ENCODE measurements at places on chromosomes 4 and X. TPM values are rescaled to one million over a fixed set of nuclear protein-coding genes. Genes with fewer than 3 reads are reported as not detected.

Gene USP27X
- total RNA-seq: 1.3 TPM

DNA sequence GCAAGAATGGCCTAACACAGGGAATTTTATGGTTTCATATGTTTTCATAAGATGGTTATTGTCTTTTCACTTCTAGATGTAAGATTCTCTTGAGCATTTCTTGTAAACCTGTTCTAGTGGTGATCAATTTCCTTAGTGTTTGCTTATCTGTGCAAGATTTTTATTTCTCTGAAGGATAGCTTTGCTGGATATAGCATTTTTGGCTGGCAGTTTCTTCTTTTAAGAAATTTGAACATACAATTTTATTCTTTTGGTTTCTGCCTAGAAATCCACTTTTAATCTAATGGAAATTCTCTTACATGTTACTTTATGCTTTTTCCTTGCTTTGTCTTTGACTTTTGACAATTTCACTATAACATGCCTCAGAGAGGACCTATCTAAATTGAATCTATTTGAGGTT lies 276.5 kb upstream of the SFRP2 start:
- no peaks in the 10 kb centered on the region for H3K4me1 ChIP-seq
- H3K36me3 ChIP-seq: no peaks in the 10 kb centered on the region
- H3K4me3 ChIP-seq: no peak overlapping the region
- no peaks in the 10 kb centered on the region for H3K27me3 ChIP-seq

Gene DUSP21
- total RNA-seq: not detected

Gene SSX4
- not detected for total RNA-seq

Gene HELQ
- total RNA-seq: 48.7 TPM

DNA sequence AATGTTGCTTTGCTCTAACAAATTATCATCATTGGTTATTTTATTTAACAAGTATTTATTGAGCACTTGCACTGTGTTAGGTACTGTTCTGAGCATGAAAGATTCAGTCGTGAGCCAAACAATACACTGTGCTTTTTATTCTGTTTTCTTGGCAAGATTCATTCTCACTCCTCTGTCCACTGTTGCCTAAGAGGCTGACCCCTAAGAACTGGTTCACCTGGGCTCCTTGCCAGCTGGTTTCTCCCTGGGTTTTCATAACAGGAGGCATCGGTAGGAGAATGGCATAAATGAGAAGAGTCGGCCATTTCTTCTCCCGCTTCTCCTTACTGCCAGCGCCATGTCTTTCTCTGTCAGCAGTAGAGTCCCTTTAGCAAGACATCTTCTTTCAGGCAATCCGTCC lies 243.7 kb upstream of the DIAPH2 start:
- H3K4me3 ChIP-seq: no peak overlapping the region
- H3K4me1 ChIP-seq: no peaks in the 10 kb centered on the region
- no peaks in the 10 kb centered on the region for H3K27me3 ChIP-seq

DNA sequence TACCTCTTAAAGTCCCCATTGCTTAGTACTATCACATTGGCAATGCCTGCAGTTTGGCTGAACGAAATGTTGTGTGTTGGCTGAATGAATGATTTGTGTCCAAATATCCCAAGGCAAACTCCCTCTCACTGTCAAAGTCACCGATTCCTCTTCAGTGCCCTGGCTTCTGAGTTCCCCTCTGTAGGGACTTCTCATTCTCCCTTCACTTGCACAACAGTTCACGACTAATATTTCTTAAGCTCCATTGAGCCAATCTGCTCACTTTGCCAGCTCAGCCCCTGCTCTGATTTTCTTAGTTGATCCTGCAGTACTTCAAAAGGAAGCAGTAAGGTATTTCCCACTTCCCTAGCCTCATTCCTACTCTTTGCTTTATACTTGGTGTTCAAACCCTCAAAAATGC lies 21.9 kb upstream of the PACRGL start:
- no peaks in the 10 kb centered on the region for H3K27me3 ChIP-seq
- DNase-seq: no peak
- H3K36me3 ChIP-seq: no peaks in the 10 kb centered on the region
- H3K27ac ChIP-seq: no peak overlapping the region

- H3K27ac ChIP-seq: no peak overlapping the region
- H3K36me3 ChIP-seq: no peaks in the 10 kb centered on the region
- no peak for DNase-seq
- no peak overlapping the region for H3K4me3 ChIP-seq
Measured at GRCh38 chrX:86023811-86024210, 23.5 kb downstream of the CHM start.

DNA sequence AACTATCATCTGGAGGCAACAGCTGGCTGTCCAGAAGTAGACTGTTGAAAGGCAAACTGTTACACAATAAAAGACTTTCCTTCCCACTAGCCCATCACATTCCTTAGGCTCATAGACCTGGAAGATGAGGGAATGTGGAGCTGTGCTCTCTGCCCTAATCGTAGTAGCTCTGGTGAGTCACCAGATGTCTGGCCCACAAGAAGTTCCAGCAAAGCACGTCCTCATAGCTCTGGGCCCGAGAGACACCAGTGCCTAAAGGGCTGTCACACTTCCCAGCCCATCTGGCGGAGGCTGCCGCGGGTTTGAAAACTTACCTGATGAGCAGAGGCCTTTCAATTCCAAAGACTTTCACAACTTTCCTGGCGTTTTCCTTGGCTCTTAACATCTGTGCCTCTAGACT lies 81.7 kb upstream of the STOX2 start:
- no peaks in the 10 kb centered on the region for H3K4me1 ChIP-seq
- H3K4me3 ChIP-seq: no peak overlapping the region
- DNase-seq: no peak
- H3K27ac ChIP-seq: no peak overlapping the region
- H3K36me3 ChIP-seq: no peaks in the 10 kb centered on the region

DNA sequence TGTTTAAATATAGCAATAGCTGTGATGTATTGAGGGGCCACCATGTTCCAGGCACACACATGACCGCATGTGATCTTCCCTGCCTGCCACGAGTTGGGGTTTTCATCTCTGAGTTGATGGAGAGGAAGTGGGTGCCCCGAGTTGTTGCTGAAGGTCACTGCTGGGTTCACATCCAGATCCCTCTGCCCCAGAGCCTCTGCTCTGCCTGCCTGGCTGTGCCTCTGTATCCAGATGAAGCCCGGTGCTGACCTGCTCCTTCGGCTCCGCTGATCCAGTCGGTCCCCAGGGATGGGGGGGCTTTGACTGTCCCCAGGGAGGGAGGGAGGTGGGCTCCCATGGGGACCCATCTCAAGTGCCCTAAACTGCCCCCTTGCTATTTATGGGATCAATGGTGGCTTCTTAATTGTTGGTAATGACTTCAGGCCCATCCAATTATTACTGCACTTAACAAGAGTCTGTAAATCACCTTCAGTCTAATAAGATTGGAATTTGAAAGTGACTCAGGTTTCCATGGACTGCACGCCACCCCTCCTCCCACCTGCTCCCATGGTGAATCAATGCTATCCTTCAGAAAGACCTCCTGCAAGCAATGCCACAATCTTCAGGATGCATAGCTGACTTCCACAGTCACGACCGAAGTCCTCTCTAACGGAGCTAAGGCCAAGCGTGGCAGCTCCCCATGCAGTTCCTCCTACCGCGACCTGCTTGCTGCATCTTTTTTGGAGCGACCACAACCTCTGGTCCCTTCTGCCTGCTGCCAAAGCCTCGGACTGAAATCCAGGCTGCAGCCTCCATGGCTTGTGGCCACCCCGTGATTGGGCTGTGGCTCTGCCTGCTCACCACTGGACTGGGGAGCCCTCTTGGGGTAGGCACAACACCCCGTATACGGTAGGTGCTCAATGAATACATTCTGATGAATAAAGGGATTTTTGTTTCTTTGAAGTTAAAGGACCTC lies 73.1 kb downstream of the CPZ start:
- no peaks in the 10 kb centered on the region for H3K4me1 ChIP-seq
- H3K36me3 ChIP-seq: no peaks in the 10 kb centered on the region
- H3K27me3 ChIP-seq: peaks cover 6% of the 10 kb centered on the region
- no peak for DNase-seq
- H3K4me3 ChIP-seq: no peak overlapping the region
